ENCODE measurements at places on chromosomes 4 and X.

- no peak for DNase-seq
Observed at GRCh38 chrX:101411984-101412383, 4.0 kb downstream of the HNRNPH2 start.

GRCh38 chr4:37609626-37610025 is 76.5 kb downstream of the RELL1 start:
- no peak for DNase-seq

GRCh38 chr4:136557396-136557795 is 974.9 kb downstream of the PCDH18 start:
- DNase-seq = no peak

DNA sequence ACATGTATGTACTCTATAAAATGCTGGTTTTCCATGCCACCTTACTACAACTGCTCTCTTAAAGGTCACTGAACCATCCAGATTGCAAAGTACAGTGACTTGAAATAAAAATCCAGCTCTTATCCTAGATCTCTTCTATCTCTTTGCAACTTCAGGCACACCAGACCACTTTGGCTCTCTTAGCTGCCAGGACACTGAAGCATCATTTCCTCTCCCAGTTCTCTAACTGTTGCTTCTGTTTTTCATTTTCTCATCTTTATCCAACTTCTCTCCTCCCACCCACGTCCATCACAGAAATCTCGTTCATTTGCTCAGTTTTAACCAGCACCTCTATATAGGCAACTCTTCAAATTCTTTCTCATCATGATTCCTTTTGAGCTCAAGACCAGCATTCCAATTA is 74.3 kb downstream of the METTL14 start:
- DNase-seq = no peak

- DNase-seq = no peak
Observed at GRCh38 chrX:67673741-67674274, 130.0 kb downstream of the AR start.

GRCh38 chr4:144402176-144402575 is 243.8 kb upstream of the HHIP start:
- no peak for DNase-seq

DNA sequence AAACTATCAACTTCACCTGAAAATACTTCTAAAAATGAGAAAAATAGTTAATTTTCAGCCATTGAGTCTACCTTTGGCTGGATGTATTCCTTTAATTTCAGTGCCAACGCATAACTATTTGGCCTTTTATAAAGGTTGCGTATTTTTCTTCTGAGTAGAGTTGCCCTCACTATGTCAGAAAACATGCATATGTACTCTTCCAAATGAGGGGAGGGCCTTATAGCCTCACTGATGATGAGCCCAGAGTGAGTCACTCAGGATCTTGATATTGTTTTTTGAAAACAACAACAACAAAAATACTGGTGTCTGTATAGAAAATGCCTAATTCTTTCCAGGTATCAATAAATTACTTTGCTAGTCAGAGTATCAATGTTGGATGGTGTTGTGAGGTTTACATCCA is 349.3 kb downstream of the FBXO8 start:
- DNase-seq = no peak

- no peak for DNase-seq
Observed at GRCh38 chr4:147539959-147540358, 59.1 kb downstream of the EDNRA start.

GRCh38 chr4:105594099-105595010 is 41.9 kb downstream of the ARHGEF38 start:
- no peak for DNase-seq

- no peak for DNase-seq
Observed at GRCh38 chrX:65723706-65724105, 56.3 kb downstream of the MSN start.

DNA sequence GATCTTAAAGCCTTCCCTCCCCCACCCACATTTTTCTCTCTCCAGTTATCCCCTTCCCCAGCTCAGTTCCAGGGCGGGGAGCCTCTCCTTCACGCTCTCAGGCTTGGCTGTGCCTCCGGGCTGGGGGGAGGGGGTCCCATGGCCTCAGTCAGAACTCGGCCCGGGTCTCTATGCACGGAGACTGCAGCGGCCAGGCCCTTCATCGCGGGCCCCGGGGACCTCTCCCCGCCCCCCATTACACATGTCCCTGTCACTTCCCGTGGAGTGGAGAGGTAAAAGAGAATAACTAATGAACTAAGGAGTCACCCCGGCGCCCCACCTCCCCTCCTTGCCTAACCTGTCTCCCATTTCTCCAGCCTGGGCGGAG is 838 bp upstream of the PRICKLE3 start:
- no peak for DNase-seq

DNA sequence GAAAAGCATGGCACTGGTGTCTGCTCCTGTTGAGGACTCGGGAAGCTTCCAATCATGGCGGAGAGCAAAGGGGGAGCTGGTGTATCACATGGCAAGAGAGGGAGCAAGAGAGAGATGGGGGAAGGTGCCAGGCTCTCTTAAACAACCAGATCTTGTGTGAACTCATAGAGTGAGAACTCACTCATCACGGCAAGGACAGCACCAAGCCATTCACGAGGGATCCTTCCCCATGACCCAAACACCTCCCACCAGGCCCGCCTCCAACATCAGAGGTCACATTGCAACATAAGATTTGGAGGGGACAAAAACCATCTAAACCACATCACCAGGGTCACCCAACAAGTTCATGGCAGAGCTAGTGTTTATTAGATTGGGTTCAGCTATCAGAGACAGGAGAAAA is 218.7 kb upstream of the BCOR start:
- no peak for DNase-seq

DNA sequence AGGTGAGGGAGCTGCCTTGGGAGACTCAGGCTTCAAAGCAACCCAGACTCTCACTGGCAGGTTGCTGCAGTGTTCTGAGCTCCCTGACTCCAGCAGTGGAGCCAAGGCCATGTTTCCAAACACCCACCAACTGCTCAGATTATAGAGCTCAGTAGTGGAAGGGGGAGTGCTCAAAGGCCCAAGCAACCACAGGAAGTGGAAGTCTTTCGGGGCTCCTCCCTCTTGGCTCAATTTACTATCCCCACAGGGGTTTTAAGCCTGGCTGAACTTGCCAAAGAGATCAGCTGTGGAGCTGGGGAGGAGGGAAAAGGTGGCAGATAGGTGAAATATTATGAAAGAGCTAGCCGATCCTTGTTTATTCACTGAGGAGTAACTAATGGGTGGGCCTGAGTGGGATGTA is 82.5 kb downstream of the HPRT1 start:
- no peak for DNase-seq

- DNase-seq = no peak
Observed at GRCh38 chrX:107935664-107936433, 46.3 kb downstream of the TEX13B start.

GRCh38 chr4:118224243-118224829 is 128.5 kb downstream of the PRSS12 start:
- no peak for DNase-seq

- DNase-seq = no peak
Observed at GRCh38 chrX:3639236-3639635, 74.2 kb downstream of the PRKX start.

- no peak for DNase-seq
Observed at GRCh38 chrX:85107407-85107806, 103.7 kb downstream of the APOOL start.

GRCh38 chrX:39324233-39324930 is 523.1 kb downstream of the MID1IP1 start:
- no peak for DNase-seq

DNA sequence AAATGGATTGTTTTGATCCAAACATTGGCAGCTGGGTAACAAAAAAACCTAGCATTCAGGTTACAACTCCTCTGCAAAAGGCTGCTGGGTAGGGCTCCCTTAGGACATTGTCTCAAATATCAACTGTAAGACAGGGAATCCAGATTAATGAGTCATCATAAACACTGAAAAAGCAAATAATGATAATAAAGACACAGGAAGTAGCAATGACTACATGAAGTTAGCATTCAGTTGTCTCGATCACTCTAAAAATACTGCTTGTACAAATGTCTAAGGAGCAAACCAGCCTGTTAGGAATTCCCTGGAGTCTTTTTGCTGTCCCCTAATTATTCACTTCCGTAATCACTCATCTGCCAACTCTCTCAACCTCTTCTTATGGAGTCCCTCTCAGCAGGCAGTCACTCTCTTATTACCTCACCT is 259.2 kb downstream of the GPC3 start:
- DNase-seq = no peak

DNA sequence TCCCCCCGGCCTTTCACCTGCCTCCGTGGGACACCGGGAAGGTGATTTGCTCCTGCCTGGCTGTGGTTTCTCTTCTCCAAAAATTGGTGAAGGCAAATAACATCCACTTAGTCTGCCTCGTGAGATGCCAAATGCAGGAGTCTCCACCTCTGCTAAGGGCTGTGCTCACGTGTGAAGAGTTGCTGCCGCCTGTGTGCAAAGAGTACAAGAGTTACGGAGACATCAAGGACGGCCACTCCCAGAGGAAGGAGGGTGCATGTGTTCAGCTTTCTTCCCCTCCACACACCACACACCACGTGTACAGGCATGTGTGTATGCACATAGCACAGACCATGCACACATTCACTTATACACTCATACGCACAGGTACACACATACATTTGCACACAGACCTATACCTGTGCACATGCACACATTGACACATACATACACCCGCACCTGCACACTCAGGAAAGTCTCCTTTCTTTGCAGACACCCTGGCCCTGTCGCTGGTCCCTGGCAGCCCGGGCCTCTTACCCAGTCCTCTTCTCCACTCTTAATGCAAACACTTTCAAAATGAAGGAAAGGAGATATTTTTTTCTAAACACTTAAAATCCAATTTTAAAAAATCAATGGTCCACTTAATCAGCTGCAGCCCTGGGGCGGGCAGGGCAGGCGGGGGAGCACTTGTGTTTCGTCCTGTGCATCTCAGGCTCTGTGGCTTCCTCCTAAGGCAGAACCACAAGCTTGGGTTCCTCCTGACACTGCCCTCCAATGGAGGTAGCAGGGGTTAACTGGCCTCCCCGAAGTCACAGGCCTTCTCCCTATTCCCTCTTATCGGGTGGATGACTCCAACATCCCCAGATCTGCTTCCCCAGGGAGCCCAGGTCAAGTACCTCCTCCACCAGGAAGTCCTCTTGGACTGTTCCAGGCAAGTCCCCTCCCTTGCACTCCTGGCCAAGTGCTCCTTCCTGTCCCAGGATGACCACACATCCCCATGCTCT is 103.0 kb downstream of the CPZ start:
- DNase-seq = no peak

- no peak for DNase-seq
Observed at GRCh38 chr4:118237531-118237930, 115.3 kb downstream of the PRSS12 start.

DNA sequence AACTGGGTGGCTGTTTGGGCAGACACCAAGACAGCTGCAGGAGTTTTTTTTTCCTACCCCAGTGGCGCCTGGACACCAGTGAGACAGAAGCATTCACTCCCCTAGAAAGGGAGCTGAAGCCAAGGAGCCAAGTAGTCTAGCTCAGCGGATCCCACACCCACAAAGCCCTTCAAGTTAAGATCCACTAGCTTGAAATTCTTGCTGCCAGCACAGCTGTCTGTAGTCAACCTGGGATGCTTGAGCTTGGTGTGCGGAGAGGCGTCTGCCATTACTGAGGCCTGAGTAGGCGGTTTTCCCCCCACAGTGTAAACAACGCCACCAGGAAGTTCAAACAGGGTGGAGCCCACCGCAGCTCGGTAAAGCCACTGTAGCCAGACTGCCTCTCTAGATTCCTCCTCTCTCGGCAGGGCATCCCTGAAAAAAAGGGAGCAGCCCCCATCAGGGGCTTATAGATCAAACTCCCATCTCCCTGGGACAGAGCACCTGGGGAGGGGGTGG is 171.4 kb downstream of the ARHGEF9 start:
- no peak for DNase-seq

- DNase-seq = peak; percentile 24
Observed at GRCh38 chr4:16001484-16001858, 38.5 kb upstream of the FGFBP2 start.

GRCh38 chr4:159046683-159047082 is 56.2 kb upstream of the RAPGEF2 start:
- no peak for DNase-seq

GRCh38 chr4:2802618-2803531 is 10.0 kb downstream of the SH3BP2 start:
- DNase-seq = no peak

DNA sequence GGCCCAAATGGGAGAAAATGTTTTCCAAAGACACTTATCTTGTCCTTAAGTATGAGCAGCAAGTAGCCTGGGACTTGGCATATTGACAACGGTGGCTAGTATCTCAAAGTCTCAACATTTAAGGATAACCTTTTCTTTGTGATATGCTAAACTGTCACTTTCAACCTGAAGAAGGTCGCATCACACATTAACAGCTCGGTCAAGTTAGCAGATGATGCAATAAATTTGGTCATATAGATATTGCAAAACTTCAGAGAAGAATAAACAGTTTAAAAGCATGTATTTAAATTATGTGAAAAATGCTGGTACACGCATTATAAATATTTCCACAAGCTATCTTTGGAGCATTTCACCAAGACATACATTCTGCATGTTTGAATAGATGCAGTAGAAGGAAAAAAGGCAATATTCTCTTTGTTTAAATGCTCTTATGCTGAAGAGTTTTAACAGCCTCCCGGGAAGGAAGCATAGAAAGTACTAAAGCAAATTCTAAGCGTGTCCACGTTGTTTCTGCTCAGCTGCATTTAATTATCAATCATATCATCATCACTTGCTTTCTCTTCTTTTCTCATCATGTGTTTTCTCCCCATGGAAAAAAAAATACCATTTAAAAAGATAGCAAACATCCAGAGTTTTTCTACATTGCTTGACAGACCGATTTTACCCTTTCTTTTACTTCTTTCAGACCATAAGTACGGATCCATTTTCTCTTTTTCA is 24.2 kb downstream of the ARHGAP6 start:
- no peak for DNase-seq

DNA sequence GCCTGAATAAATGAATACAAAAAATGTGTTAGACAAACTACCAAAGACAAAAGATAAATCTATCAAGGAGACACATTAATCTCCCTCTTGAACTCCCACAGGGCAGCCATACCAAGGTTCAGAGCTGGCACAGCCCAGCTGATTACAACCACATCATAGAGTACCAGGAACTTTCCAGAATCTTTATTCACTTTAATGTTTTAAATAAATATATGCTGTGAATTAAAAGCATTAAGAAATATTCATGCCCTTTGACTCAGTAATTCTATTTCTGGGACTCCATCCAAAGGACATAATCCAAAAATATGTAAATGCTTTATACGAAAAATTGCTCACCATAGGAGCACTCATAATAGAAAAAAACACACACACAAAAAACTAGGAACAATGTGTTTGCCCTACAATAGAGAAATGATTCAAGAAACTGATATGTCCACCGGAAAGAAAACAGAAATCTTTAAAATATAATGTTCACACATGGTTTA is 126.0 kb downstream of the LDB2 start:
- no peak for DNase-seq

DNA sequence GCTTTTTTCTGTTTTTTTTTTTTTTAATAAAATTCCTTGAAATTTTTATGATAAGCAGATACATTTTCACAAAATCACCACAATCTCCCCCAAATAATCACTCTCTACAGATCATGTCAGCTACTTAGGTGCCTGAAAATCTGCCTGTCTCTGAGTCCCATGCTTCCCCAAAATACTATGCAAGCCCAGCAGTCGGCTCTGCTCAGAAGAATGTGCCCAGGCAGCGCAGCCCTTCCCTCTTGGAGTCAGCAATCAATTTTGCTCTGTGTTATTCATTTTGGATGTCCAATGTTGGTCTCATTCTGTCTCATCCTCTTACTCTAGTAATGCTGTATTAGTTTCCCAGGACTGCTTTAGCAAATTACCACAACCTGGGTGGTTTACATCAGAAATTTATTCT is 24.9 kb upstream of the C1QTNF7 start:
- DNase-seq = no peak
